ENCODE measurements at places on chromosomes 1 and 21. TPM values are rescaled to one million over a fixed set of nuclear protein-coding genes. Genes with fewer than 3 reads are reported as not detected.

The WNT2B gene
- total RNA-seq, result 1.7 TPM

The C1orf115 gene
- 14.2 TPM for total RNA-seq

- no peaks in the 10 kb centered on the region for H3K4me1 ChIP-seq
- no peaks in the 10 kb centered on the region for H3K36me3 ChIP-seq
- H3K4me3 ChIP-seq, result no peak overlapping the region
- H3K27ac ChIP-seq, result no peak overlapping the region
- peaks cover 95% of the 10 kb centered on the region for H3K27me3 ChIP-seq
Measured at GRCh38 chr1:11357276-11357675, 84.3 kb downstream of the UBIAD1 start.

The GNAT2 gene
- not detected for total RNA-seq

GRCh38 chr1:194535369-194535768 lies 1349.0 kb upstream of the B3GALT2 start:
- H3K36me3 ChIP-seq, result no peaks in the 10 kb centered on the region
- no peaks in the 10 kb centered on the region for H3K4me1 ChIP-seq
- H3K27ac ChIP-seq, result no peak overlapping the region
- no peaks in the 10 kb centered on the region for H3K27me3 ChIP-seq
- no peak overlapping the region for H3K4me3 ChIP-seq
- DNase-seq, result no peak

The OR6K3 gene
- total RNA-seq, result not detected

- H3K4me3 ChIP-seq, result no peak overlapping the region
- no peaks in the 10 kb centered on the region for H3K36me3 ChIP-seq
- no peak for DNase-seq
- no peak overlapping the region for H3K27ac ChIP-seq
- no peaks in the 10 kb centered on the region for H3K27me3 ChIP-seq
- H3K4me1 ChIP-seq, result no peaks in the 10 kb centered on the region
Measured at GRCh38 chr1:155158991-155159390, 14.1 kb downstream of the KRTCAP2 start.

The AKNAD1 gene
- not detected for total RNA-seq

GRCh38 chr1:109969907-109970306 lies 14.7 kb upstream of the AHCYL1 start:
- H3K27ac ChIP-seq, result no peak overlapping the region
- H3K4me3 ChIP-seq, result no peak overlapping the region
- H3K36me3 ChIP-seq, result no peaks in the 10 kb centered on the region
- DNase-seq, result no peak

GRCh38 chr1:160588468-160588867 lies 9.2 kb upstream of the CD84 start:
- peaks cover 12% of the 10 kb centered on the region for H3K27me3 ChIP-seq
- no peaks in the 10 kb centered on the region for H3K4me1 ChIP-seq
- no peak overlapping the region for H3K27ac ChIP-seq
- H3K4me3 ChIP-seq, result no peak overlapping the region
- no peaks in the 10 kb centered on the region for H3K36me3 ChIP-seq

The PGLYRP4 gene
- total RNA-seq, result not detected

GRCh38 chr1:67897270-67897949 lies 64.1 kb upstream of the GNG12 start:
- no peaks in the 10 kb centered on the region for H3K36me3 ChIP-seq
- DNase-seq, result no peak
- H3K27ac ChIP-seq, result no peak overlapping the region

The DENND2C gene
- total RNA-seq, result 3.2 TPM

The PLEKHN1 gene
- not detected for total RNA-seq

GRCh38 chr1:247358920-247359319 lies 27.3 kb upstream of the ZNF496 start:
- H3K36me3 ChIP-seq, result no peaks in the 10 kb centered on the region
- H3K27ac ChIP-seq, result no peak overlapping the region
- H3K4me3 ChIP-seq, result no peak overlapping the region
- H3K27me3 ChIP-seq, result peaks cover 8% of the 10 kb centered on the region
- H3K4me1 ChIP-seq, result peaks cover 37% of the 10 kb centered on the region
- no peak for DNase-seq

GRCh38 chr1:205064741-205065316 lies 19.4 kb downstream of the TMEM81 start:
- DNase-seq, result no peak
- H3K4me3 ChIP-seq, result no peak overlapping the region
- H3K27ac ChIP-seq, result no peak overlapping the region
- H3K27me3 ChIP-seq, result peaks cover 5% of the 10 kb centered on the region
- no peaks in the 10 kb centered on the region for H3K36me3 ChIP-seq
- peaks cover 11% of the 10 kb centered on the region for H3K4me1 ChIP-seq

DNA sequence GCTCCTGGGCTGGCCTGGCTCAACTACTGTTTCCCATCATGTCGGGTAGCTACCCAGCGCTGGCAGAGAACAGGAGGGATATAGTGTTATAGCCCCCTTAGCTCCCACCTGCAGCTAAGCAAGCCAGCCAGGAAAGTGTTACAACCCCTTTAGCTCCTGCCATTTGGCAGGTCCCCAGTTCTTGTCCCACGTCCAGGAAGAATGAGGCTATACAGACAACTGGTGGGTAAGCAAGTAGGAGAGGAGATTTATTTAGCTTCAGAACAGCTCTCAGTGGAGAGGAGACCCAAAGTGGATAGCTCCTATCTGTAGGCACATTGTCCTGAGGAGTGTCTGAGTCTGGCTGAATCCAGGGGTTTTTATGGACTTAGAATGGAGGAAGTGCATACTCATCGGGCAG lies 741.1 kb upstream of the B3GALT2 start:
- DNase-seq, result no peak
- H3K27ac ChIP-seq, result no peak overlapping the region
- no peaks in the 10 kb centered on the region for H3K4me1 ChIP-seq
- no peak overlapping the region for H3K4me3 ChIP-seq

- H3K4me3 ChIP-seq, result no peak overlapping the region
- no peaks in the 10 kb centered on the region for H3K36me3 ChIP-seq
- no peak overlapping the region for H3K27ac ChIP-seq
- H3K4me1 ChIP-seq, result no peaks in the 10 kb centered on the region
Measured at GRCh38 chr1:37714689-37715088, 22.4 kb downstream of the CDCA8 start.
